ENCODE measurements at places on chromosomes 12 and 14. TPM values are rescaled to one million over a fixed set of nuclear protein-coding genes. Genes with fewer than 3 reads are reported as not detected.

The WNK1 gene
- total RNA-seq = 201 TPM

The TSHR gene
- total RNA-seq = 0.39 TPM

The SLC24A4 gene
- not detected for total RNA-seq

DNA sequence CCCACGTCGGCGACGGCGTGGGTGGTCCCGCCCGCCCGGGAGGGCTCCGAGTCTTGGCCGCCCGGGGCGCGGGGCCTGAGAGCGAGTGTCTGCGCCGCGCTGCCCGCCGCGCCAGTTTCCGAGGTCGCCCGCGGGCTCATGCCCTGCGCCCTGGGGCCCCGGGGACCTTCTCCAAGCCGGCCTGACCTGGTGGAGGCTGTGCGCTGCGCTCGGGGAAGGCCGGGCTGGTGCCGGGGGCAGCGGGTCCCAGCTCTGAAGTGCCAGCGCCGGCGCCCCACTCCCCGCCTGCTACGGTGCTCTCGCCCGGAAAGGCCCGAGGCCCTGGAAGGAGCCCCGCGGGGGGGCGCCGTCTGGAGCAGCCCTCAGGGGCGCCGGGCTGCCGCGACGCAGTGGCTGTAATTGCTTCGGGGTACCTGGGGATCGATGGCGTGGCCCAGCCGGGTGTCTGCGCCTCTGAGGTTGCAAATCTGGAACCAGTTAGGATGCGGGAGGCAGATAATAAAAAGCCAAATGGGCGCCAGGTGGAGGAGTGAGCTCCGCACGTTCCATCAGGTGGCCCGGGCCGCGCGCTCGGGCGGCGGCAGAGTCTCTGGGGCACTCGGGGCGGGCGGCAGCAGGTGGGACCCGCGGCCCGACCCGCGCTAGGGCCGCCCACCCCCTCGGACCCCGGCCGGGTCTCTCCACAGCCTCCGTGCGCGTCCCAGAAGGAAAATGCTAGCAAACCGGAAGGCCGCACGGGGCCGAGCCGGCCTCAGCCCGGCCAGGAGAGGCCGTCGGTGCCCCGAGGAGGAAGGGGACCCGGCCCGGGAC, 102.3 kb upstream of the DIO3 start:
- H3K36me3 ChIP-seq = no peaks in the 10 kb centered on the region
- no peak overlapping the region for H3K27ac ChIP-seq
- H3K4me3 ChIP-seq = no peak overlapping the region
- no peaks in the 10 kb centered on the region for H3K4me1 ChIP-seq
- no peak for DNase-seq

DNA sequence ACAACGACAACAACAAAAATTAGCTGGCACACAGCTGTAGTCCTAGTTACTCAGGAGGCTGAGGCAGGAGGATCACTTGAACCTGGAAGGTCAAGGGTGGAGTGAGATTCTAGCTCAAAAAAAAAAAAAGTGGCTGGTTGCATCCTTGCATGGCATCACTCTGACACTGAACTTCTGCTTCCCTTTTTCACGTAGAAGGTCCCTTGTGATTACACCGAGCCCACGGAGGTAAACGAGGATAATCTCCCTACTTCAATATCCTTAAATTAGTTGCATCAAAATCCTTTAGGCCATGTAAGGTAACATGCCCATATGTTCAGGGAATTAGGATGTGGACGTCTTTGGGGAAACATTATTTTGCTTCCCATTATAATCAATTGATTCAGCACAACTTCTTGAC, 4.0 kb upstream of the PPP4R4 start:
- peaks cover 8% of the 10 kb centered on the region for H3K4me1 ChIP-seq
- peaks cover 33% of the 10 kb centered on the region for H3K27me3 ChIP-seq
- H3K27ac ChIP-seq = no peak overlapping the region
- H3K36me3 ChIP-seq = peaks cover 1% of the 10 kb centered on the region

GRCh38 chr12:67457778-67458665, 188.9 kb downstream of the CAND1 start:
- peaks cover 1% of the 10 kb centered on the region for H3K4me1 ChIP-seq
- H3K27ac ChIP-seq = no peak overlapping the region

GRCh38 chr12:64800640-64801039, 23.8 kb upstream of the TBC1D30 start:
- H3K27ac ChIP-seq = no peak overlapping the region
- no peak for DNase-seq
- H3K27me3 ChIP-seq = peaks cover 31% of the 10 kb centered on the region
- H3K36me3 ChIP-seq = no peaks in the 10 kb centered on the region
- H3K4me3 ChIP-seq = no peak overlapping the region

DNA sequence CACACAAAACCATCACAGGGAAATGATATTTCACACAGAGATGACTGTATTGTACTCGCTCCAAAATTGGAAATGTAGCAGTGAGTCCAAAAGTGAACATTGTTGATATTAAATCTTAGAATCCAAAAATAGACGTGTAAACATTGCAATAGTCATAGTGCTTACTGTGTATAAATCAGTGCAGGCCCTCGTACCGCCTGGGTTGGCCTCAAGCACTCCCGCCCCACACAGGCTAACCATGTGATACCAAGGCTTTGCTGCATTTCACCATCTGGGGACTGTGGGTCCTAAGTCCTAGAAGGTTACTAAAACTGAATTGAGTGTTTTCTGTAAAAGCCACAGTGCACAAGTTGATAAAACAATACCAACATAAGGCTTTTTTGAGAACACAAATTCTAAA, 107.3 kb downstream of the PPP2R5E start:
- H3K4me1 ChIP-seq = peaks cover 45% of the 10 kb centered on the region
- H3K4me3 ChIP-seq = peak overlapping the region; percentile 3
- peak overlapping the region; percentile 60 for H3K27ac ChIP-seq
- peaks cover 4% of the 10 kb centered on the region for H3K36me3 ChIP-seq
- DNase-seq = no peak

DNA sequence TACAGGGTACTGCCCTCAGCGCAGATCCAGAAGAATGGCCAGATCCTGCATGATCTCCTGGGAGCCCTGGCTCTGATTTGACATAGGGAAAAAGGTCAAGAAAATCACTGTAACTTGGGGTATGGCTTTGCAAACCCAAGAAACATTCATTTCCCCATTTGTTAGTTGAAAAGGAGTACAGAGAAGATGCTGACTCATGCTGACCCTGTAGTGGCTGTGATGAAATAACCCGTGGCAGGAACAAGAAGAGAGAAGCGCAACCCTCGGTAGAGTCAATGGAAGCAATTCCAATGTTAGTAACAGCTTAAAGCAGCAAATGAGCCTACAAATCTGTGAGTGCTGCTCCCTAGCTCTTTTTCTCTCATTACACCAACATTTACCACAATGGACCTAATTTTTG, 281.6 kb upstream of the NPAS3 start:
- H3K27me3 ChIP-seq = no peaks in the 10 kb centered on the region
- H3K4me1 ChIP-seq = no peaks in the 10 kb centered on the region
- no peak overlapping the region for H3K27ac ChIP-seq
- H3K36me3 ChIP-seq = no peaks in the 10 kb centered on the region
- DNase-seq = no peak

DNA sequence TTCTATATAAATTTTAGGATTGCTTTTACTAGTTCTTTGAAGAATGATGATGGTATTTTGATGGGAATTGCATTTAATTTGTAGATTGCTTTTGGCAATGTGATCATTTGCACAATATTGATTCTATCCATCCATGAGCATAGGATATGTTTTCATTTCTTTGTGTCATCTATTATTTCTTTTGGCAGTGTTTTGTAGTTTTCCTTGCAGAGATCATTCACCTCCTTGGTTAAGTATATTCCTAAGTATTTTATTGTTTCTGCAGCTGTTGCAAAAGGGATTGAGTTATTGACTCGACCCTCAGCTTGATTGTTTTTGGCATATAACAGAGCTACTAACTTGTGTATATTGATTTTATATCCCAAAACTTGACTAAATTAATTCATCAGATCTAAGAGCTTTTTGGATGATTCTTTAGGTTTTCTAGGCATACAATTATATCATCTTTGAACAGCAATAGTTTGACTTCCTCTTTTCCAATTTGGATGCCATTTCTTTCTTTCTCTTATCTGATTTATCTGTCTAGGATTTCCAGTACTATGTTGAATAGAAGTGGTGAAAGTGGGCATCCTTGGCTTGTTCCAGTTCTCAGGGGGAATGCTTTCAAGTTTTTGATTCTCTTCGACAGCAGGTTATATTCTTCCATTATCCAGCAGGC, 668.1 kb downstream of the SLC16A7 start:
- no peak overlapping the region for H3K4me3 ChIP-seq
- no peaks in the 10 kb centered on the region for H3K36me3 ChIP-seq
- H3K4me1 ChIP-seq = no peaks in the 10 kb centered on the region
- no peak overlapping the region for H3K27ac ChIP-seq

DNA sequence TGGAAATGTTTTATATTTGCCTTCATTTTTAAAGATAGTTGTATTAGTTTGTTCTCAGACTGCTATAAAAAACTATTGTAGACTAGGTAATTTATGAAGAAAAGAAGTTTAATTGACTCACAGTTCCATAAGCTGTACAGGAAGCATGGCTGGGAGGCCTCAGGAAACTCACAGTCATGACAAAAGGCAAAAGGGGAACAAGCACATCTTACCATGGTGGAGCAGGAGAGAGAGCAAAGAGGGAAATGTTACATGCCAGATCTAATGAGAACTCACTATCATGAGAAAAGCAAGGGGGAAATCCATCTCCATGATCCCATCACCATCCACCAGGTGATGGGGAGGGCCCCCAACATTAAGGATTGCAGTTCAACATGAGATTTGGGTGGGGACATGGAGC, 35.5 kb upstream of the UNC79 start:
- no peak overlapping the region for H3K27ac ChIP-seq
- H3K4me3 ChIP-seq = no peak overlapping the region

All from activated naive CD8-positive, alpha-beta T cell treated with anti-CD3 and anti-CD28 coated beads, Interleukin-2, amount 10 ng/mL, durations not matched to agents 7 days and 5 days (primary cell).